Activated T-cell treated with anti-CD3 and anti-CD28 coated beads, Interleukin-2, amount 50 U/mL, for 24 hours (primary cell): ENCODE measurements at places on chromosomes 16 and 17.

DNA sequence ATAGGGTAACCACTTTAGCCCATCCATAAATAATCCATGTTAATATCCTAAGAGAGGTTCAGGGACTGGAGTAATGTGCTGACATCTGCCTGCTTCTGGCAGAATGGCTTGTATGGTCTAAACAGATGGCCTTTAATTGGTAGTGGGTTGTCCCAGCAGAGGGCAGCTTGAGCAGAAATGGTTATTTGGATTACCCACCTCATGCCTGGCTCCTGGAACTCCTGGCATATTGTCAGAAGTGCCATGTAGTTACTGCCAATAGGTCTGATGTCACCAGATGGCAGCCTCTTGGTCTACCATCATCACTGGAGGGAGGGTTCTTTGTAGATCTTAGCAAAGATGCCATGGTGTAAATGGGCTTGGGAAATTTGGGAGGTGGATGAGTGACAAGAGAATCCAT is 157.5 kb upstream of the SOX9 start:
- no peaks in the 10 kb centered on the region for H3K4me1 ChIP-seq
- no peaks in the 10 kb centered on the region for H3K27me3 ChIP-seq
- no peak for DNase-seq
- H3K27ac ChIP-seq, result no peak overlapping the region

GRCh38 chr17:41332239-41332638 is 16.7 kb upstream of the KRTAP17-1 start:
- DNase-seq, result no peak
- no peaks in the 10 kb centered on the region for H3K36me3 ChIP-seq
- H3K27ac ChIP-seq, result no peak overlapping the region
- peaks cover 32% of the 10 kb centered on the region for H3K4me1 ChIP-seq
- H3K4me3 ChIP-seq, result no peak overlapping the region

DNA sequence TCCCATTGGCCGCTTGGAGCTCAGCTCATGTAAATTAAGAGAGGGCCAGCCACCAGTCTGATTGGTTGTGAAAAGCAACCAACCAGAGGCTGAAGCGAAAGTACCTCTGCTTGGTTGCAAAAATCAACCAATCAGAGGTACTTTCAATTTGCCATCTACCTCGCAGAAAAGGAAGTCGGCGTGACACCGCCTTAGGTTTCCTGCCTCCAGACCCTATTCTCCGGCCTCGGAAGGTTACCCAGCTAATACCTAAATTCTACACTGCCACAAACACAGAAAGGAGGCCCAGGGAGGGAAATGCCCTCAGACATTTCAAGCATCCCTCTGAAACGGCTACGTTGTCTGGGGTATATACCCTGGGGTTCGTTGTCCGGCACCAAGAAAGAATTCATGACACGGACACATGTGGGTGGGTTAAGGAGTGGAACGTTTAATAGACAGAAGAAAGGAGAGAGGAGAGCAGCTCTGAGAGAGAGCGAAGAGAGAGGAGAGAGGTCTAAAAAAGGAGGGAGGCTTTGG is 481.3 kb downstream of the TMEM114 start:
- no peak overlapping the region for H3K27ac ChIP-seq
- no peaks in the 10 kb centered on the region for H3K36me3 ChIP-seq
- no peaks in the 10 kb centered on the region for H3K27me3 ChIP-seq
- DNase-seq, result no peak
- H3K4me1 ChIP-seq, result no peaks in the 10 kb centered on the region

- H3K27me3 ChIP-seq, result peaks cover 14% of the 10 kb centered on the region
- H3K36me3 ChIP-seq, result no peaks in the 10 kb centered on the region
- H3K4me1 ChIP-seq, result peaks cover 27% of the 10 kb centered on the region
These were observed at the start of gene DNAI2 for GRCh38 chr17:74274060-74274708. Gene DNAI2 (plus strand): TSS chr17:74274234. CDS start chr17:74281818, 7,584 bp downstream.

GRCh38 chr17:42906772-42907446 is 6.3 kb downstream of the G6PC1 start:
- no peak overlapping the region for H3K4me3 ChIP-seq
- no peaks in the 10 kb centered on the region for H3K36me3 ChIP-seq
- H3K27ac ChIP-seq, result no peak overlapping the region

DNA sequence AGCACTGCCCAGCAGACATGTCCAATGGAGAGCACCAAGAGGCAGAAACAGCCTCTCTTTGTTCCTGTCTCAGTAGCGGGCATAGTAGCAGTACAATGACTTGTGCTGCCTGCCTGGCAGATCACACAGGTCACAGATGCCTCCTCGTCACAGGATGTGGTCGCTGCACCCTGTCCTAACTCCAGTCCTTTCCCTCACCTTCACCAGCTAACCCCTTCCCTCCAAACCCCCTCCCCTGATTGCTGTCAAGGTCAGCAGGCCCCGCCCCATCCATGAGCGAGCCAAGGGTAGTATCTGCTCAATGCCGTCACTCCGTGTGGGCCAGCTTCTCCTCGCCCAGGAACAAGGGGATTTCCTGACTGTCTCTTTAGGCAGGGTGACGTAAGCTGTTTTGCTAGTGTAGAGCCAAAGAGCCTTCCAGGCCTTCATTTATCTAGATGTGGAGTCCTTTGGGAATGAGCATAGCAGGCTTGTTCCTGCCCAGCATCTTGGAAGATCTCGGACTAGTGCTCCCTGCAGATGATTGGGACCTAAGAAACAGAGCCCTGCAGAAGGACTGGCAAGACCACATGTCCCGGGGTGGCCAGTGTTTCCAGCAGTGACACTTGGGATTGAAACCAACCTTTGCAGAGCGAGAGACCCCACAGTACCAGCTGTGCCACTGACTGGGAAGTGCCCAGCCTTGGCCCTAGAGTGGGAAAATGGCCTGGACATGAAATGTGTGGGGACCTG is 75.9 kb upstream of the TNRC6C start:
- H3K36me3 ChIP-seq, result no peaks in the 10 kb centered on the region
- peak overlapping the region; percentile 89 for H3K27ac ChIP-seq
- peak overlapping the region; percentile 54 for H3K4me3 ChIP-seq

DNA sequence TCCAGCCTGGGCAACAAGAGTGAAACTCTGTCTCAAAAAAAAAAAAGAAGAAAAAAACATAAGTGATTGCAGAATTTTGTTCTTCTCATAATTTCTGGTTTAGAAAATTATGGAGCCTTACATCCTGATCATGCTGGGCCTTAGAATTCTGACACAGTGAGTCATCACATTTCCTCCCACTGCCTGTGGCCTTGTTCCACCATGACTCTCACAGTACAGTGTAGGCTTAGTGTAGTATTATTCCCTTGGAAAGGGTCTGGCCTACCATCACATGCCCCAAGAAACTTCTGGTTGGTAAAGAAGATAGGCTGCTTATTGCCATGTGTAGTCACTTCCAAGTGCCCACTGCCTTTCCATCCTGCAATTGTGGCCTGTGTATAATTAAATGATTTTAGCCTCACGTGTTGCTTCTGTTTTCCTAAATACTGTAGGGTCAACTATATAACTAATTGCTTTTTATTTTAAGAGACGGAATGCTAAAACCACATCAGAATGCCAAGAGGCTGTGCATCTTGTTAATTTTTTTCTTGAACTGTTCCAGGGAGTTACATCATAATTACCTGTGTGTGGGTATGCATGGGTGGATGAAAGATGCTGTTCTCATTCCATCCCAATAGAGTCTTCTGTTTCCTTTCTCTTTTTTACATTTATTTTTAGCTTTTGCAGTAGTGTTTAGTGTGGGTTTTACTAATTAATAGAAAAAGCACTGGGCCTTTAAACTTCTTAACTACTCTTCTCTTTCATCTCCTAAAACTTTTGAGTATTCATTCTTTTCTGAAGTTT is 25.9 kb downstream of the OGFOD1 start:
- H3K27me3 ChIP-seq, result no peaks in the 10 kb centered on the region
- DNase-seq, result no peak
- H3K36me3 ChIP-seq, result peaks cover 90% of the 10 kb centered on the region
- peaks cover 19% of the 10 kb centered on the region for H3K4me1 ChIP-seq
- no peak overlapping the region for H3K4me3 ChIP-seq

DNA sequence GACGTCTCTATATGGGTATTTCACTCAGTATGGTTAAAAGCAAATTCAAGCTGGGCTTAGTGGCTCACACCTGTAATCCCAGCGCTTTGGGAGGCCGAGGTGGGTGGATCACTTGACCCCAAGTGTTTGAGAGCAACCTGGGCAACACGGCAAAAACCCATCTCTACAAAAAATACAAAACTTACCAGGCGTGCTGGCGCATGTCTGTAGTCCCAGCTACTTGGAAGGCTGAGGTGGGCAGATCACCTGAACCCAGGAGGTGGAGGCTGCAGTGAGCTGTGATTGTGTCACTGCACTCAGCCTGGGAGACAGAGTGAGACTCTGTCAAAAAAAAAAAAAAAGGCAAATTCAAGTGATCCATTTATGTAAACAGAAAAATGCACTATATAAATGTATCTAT is 1.3 kb upstream of the TNFRSF17 start:
- no peak overlapping the region for H3K27ac ChIP-seq
- no peaks in the 10 kb centered on the region for H3K36me3 ChIP-seq
- H3K27me3 ChIP-seq, result no peaks in the 10 kb centered on the region

- H3K4me3 ChIP-seq, result no peak overlapping the region
- no peaks in the 10 kb centered on the region for H3K36me3 ChIP-seq
- H3K27me3 ChIP-seq, result peaks cover 22% of the 10 kb centered on the region
- no peak for DNase-seq
These were observed 215.6 kb upstream of the MAF start for GRCh38 chr16:79816081-79816497.

DNA sequence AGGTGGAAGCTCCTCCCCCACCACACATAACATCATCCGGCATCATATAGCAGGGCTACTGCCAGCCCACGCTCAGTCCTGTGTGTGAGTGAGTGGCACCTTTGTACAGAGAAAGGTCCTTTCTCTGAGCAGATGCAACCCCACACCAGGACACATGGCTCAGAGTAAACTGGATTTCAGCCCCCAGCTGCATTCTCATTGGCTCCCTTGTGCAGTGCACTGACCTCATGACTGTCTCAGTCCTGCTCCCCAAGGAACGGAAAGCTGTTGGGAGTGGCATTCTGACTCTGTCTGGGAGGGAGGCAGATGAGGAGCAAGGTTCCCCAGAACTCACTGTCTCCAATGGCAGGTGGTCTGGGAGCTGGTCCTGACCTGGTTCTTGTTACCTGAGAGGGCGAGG is 244.1 kb downstream of the PHKB start:
- H3K36me3 ChIP-seq, result peaks cover 9% of the 10 kb centered on the region
- no peak overlapping the region for H3K27ac ChIP-seq
- H3K4me3 ChIP-seq, result no peak overlapping the region
- H3K4me1 ChIP-seq, result no peaks in the 10 kb centered on the region

DNA sequence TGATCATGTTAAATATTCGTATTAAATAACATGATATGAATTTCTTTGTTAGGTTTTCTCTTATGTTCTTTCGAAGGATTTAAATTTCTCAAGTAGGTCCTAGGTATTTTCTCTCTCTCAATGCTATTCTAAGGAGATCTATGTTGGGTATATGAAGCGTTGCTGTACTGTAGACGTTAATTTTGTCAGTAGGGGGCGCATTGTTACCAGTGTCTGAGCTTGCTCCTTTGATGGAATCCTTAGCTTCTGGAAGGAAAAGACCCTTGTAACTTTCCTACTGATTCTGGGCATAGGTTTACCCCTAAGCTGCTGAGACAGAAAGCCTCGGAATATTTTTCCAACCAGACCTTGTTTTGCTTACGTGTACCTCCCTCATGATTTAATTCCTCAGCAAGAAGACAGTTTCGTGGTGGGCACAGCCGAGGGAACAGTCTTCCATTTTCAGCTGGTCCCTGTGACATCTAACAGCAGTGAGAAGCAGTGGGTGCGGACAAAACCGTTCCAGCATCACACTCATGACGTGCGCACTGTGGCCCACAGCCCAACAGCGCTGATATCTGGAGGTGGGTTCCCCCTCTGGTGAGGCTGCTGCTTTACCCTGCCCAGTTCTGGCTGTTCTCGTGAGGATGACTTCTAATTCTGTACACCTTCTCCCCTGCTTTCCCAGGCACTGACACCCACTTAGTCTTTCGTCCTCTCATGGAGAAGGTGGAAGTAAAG is 17.9 kb downstream of the UTP4 start:
- no peak overlapping the region for H3K27ac ChIP-seq
- no peak for DNase-seq
- no peaks in the 10 kb centered on the region for H3K27me3 ChIP-seq
- H3K4me1 ChIP-seq, result peaks cover 1% of the 10 kb centered on the region
- H3K4me3 ChIP-seq, result no peak overlapping the region

- no peaks in the 10 kb centered on the region for H3K27me3 ChIP-seq
- H3K36me3 ChIP-seq, result no peaks in the 10 kb centered on the region
- H3K4me1 ChIP-seq, result no peaks in the 10 kb centered on the region
- no peak for DNase-seq
- no peak overlapping the region for H3K4me3 ChIP-seq
- no peak overlapping the region for H3K27ac ChIP-seq
These were observed 16.7 kb downstream of the LLGL2 start for GRCh38 chr17:75542229-75542628.

- no peaks in the 10 kb centered on the region for H3K36me3 ChIP-seq
- DNase-seq, result no peak
- no peak overlapping the region for H3K27ac ChIP-seq
- peaks cover 2% of the 10 kb centered on the region for H3K4me1 ChIP-seq
These were observed 11.5 kb upstream of the WIPI1 start for GRCh38 chr17:68468788-68469187.

DNA sequence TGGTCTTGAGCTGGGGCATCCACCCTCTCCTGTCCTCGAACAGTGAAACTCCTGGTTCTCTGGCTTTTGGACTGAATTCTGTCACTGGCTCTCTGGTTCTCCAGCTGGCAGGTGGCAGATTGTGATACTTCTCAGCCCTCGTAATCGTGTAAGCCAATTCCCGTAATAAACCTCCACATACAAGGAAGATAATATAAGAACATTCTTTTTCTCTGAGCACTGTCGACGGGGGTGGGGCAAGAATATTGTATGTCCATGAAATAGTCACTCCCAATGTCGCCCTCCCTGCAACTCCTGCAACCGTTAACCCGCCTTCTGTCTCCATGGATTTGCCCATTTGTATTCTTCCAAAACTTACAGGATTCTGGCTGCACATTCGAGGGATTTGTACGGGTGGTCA is 39.2 kb upstream of the RPH3AL start:
- H3K4me3 ChIP-seq, result no peak overlapping the region
- H3K36me3 ChIP-seq, result no peaks in the 10 kb centered on the region
- H3K27me3 ChIP-seq, result peaks cover 6% of the 10 kb centered on the region
- DNase-seq, result no peak

DNA sequence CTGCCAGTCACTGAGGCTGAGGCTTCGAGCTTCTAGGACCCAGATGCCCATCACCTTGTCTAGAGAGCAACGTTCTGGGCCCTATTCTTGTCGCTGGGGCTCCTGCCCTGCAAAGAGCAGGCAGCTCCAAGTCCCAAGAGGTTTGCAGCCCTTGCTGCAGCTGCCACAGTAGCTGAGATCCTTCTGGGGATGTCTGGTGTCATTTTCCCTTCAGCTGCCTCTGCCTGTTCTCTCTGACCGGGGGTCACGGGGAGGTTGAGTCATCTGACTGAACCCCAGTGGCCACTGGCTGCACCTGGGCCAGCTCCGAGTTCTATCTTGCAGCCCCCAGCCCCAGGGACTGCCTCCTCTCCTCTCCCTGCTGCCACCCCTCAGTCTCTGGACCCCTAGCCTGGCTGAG is 4.9 kb downstream of the WSCD1 start:
- no peak overlapping the region for H3K27ac ChIP-seq
- H3K27me3 ChIP-seq, result peaks cover 48% of the 10 kb centered on the region
- H3K4me3 ChIP-seq, result no peak overlapping the region
- peaks cover 2% of the 10 kb centered on the region for H3K4me1 ChIP-seq
